AG08396 (cell line): ENCODE measurements at places on chromosomes 3 and 15.

DNA sequence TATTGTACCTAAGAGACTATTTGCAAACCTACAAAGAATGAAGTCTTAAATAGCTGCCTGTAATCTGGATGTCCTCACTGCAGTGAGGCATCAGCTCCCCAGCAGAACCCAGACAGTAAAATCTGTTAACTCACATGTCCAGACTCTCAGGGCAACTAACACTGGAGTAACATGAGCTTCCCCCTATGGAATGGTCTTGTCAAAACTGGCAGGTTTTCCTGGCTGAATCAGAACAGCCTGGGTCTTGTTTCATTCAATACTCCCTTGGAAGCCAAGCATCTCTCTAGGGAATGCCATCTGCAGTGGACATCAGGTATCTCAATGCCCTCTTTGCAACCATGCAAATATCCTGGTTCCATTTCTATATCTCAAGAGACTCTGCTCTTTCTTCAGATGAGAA is 24.4 kb downstream of the PTPN9 start:
- peak; percentile 34 for DNase-seq

GRCh38 chr3:8730656-8731055 is 2.9 kb upstream of the CAV3 start:
- no peak for DNase-seq

- no peak for DNase-seq
These were observed 24.3 kb downstream of the MRPS25 start for GRCh38 chr3:15040844-15041243.

- no peak for DNase-seq
These were observed 34.9 kb upstream of the ACAD9 start for GRCh38 chr3:128844502-128844901.

DNA sequence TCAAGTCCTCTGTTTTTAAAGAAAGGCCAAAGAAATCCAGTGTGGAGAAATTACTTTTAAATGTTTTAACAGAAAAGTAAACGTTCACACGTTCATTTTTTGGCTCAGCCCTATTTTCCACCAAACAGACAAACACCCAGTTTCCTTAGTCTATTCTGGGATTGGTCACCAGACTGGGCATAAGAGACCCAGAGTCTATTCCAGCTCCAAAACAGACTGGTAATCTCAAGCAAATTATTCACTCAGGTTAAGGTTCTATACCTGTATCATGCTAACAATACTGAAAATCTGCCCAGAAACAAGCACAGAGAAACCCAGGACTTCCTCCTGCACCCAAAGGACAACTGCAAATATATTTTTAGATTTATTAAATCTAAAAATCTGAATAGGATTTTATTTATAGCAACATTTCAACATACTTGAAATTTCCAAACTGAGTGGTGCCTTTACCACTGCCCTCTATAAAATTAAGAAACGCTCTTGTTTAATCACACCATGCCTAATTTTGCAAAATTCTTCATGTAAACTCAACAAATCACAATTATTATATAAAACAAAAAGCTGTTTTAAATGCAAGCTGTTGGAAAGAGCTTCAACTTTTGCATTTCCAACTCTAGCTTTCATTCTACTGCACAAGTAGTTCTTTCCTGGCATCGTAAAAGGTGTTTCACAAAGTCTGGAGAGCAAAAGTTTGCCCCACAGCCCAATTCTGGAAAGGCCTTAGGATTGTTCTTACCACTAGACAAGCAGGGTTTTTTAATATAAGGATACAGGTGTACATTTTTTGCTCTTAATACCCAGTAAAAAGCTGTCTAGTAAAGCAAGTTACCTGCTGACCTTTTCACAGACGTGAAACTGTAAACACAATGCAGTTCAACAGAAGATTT is 18.7 kb downstream of the ZNF148 start:
- no peak for DNase-seq

GRCh38 chr3:22199095-22199494 is 448.1 kb upstream of the ZNF385D start:
- no peak for DNase-seq

DNA sequence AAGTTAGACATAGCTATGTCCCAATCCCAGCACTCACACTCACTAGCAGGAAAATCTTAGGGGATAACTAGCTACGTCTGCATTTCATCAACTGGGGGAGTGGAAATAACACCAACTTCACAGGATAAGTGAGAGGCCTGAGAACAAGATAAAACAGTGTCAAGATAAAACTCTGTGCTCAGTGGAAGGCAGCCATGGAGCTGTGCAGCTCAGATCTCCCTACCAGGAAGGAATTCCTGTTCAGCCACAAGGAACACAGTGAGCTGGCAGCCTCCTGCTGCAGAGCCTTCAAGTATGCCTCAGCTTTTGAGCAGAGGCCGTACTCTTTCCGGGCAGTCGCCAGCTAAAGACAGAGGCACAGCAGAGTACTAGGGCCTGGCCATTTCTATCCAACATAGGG is 115.8 kb upstream of the TOPAZ1 start:
- peak; percentile 27 for DNase-seq

GRCh38 chr3:56810577-56811545 is 9.1 kb upstream of the ARHGEF3 start:
- no peak for DNase-seq
